ENCODE measurements at places on chromosomes 6 and 20.

GRCh38 chr20:54172856-54173652 is 732 bp downstream of the CYP24A1 start:
- no peak for DNase-seq

DNA sequence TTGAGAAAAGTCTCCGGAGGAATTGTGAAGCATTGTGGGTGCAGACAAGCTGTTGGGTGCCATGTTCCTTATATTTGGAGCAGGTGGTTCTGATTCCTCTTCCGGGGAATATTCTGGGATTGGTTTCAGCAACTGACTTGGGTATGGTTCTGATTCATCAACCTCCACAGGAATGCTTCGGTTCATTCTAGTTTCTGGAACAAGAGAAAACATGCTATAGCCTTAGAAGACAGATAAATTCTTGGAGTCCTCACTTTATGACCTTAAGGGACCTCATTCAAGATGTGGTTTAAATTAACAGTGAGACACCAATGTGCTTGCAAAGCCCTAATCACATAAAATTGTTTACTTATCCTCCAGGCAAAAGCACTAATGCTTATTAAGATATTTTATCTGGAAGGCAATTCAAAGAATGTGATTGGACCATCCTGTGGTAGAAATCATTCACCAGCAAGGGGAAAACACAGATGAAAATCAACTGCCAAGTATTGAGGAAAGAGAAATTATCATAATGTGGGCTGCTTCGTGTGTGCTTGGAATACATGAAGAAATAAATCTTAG is 13.7 kb downstream of the TRAF3IP2 start:
- DNase-seq = no peak

DNA sequence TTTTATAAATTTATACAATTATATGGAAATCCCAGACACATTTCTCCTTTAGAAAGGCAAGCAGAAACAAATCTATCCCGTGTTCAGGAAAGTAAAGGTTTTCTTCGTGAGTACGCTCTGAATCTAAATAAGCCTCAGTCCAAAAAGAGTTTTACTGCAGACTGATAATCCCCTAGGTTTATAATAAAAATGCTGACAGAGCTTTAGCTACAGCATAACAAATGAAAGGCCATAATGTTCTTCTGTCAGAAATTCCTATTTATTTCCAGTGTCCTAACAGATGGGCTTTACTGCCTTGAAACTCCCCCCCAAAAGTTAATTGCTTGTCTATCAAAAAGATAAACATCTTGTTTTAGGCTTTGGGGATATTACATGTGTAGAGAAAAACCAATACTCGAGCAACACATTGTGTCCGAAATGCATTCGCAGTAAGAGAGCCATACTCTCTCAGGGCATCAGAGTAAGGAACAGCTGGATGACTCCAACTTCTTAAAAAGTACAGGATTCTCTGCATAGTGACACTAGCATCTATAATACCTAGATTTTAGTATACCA is 109.0 kb downstream of the PRKN start:
- no peak for DNase-seq

- DNase-seq = no peak
Measured at GRCh38 chr6:126923807-126924206, 194.7 kb upstream of the RSPO3 start.

DNA sequence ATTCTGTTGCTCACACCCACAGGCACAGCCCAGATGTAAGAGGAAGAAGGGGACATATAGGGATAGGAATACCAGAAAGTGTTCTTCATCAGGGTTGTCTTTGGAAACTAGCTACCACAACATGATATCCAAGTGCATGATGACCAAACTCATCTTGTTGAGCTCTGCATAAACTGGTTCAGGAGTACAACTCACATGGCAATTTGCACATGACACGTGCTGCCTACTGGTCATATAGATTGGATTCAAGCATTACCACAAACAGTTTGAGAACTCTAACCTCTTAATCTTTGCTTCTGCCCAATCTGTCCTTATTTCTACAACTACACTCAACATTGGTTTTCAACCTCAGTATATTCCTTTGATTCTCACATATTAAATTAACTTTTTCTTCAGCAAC is 184.7 kb upstream of the PCSK2 start:
- DNase-seq = no peak

GRCh38 chr6:49606721-49607390 is 29.8 kb downstream of the RHAG start:
- DNase-seq = peak; percentile 5

- no peak for DNase-seq
Measured at GRCh38 chr6:141212296-141212695, 920.4 kb upstream of the GJE1 start.

GRCh38 chr6:136921936-136922684 is at the start of gene SLC35D3:
Gene SLC35D3 (plus strand): TSS chr6:136922301. CDS start chr6:136922429, 128 bp downstream.
- DNase-seq = no peak

- no peak for DNase-seq
Measured at GRCh38 chr6:98686008-98686601, 148.3 kb upstream of the POU3F2 start.

GRCh38 chr6:30163090-30163917 is at the start of gene TRIM15:
Gene TRIM15 (plus strand): TSS chr6:30163546. CDS start chr6:30163685, 139 bp downstream.
- peak; percentile 35 for DNase-seq
